ENCODE measurements at places on chromosomes 1 and 21.

GRCh38 chr1:168556647-168557046 is 12.8 kb upstream of the XCL2 start:
- DNase-seq: no peak

DNA sequence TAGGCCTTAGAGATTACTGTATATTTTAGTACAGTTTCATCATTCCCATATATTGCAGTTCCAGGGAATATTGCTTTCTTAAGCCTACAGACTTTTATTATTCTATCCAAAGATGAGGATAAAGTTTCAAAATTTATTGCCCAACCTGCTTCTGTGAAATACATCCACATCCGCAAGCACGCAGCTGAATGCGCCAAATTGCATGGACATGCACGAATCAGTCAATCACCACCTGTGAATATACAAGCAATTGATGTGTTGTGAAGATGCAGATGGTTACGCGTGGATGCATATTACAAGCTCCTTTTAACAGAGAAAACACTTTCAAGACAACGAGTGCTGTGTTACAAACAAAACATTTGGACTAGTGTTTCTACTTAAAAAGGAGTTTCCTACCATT is 577.8 kb upstream of the PLXNA2 start:
- DNase-seq: no peak

DNA sequence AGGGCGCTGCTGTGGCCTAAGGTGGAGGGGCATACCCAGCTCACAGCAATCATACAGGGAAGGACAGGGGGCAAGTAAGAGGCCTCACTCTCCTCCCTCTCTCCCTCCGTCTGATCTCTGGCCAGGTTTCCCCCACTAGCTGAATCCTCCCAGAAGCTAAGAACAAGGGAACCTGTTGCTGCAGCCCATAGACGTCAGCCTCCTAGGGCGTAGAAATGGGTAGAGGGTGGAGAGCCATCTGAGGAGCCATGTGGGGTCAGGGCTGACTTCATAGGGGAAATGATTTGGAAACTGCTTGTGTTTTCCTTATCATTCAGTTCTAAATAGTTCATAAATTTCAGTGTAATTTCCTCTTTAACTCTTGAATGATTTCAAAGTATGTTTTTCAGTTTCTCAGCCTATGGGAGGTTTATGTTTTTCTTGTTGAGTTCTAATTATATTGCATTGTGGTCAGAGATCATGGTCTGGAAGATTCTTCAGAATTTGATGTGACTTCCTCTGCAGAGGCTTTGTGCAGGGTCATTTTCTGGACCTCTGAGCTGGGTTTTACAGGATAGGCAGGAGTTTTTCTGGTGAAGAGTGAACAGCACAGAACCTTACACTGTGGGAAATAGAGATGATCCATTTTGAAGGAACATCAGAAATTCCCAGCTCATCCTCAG is 2.3 kb upstream of the MOB3C start:
- DNase-seq: no peak

GRCh38 chr1:203072911-203073310 is 12.9 kb downstream of the MYOG start:
- no peak for DNase-seq

DNA sequence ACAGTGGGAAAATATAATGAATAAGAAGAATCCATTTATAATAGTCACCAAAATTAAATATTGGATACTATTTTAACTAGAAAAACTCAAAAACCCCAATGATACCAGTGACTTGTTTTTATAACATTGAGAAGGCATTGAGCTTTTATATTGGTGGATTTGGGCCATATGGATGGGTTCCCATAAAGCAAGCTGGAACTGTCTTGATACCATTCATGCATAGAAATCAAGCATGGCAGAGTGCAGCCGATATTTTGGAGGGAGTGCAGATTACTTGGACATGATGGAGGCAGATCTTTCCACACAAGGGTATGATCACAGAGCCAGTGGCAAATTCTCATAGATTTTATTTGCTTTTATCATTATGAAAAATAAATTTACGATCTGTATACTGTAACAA is 3.8 kb upstream of the RWDD3 start:
- DNase-seq: no peak

DNA sequence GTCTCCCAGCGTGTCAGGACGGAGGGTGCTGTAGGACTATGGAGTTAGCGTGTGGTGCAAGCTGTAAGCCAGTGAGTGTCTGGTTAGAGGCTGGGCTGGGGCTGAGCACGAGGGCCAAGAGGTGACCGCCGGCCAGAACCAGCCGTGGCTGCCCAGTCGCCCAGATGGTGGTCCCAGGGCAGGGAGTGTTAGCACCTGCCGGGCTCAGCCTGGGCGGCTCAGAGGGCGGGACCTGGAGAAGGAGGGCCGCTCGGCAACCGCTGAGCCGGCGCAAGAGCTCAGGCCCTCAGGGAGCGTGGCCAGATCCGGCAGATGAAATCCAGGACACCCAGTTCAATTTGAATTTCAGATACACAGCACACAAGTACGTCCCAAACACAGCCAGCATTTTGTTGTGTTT is 87.9 kb downstream of the PRDM16 start:
- no peak for DNase-seq
